Upper lobe of left lung (tissue), 6 donors: ENCODE measurements at places on chromosomes 1 and 21. TPM values are rescaled to one million over a fixed set of nuclear protein-coding genes. Genes with fewer than 3 reads are reported as not detected.

DNA sequence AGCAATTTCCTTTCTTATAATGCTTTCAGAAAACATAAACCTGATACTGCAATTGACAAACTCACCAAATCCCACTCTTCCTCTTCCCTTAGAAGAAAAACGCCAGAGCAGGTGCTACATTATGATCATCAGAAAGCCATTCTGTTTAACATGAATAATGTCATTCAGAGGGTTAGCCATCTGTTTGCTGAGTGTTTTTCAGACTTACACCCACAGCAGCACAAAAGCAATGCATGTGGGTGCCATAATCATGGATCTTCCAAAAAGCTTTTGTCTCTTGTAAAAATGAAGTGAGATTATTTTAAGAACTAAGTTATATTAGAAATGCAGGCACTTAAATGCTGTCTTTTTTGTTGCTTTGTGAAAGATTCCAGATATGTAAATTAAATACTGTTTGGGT lies 204.6 kb upstream of the TMPRSS15 start:
- H3K27ac ChIP-seq: no peak overlapping the region
- H3K27me3 ChIP-seq: no peaks in the 10 kb centered on the region
- no peaks in the 10 kb centered on the region for H3K4me1 ChIP-seq
- no peak overlapping the region for H3K4me3 ChIP-seq
- no peaks in the 10 kb centered on the region for H3K36me3 ChIP-seq

GRCh38 chr1:219566951-219567947 lies 45.7 kb downstream of the ZC3H11B start:
- no peaks in the 10 kb centered on the region for H3K27me3 ChIP-seq
- no peak for DNase-seq
- no peaks in the 10 kb centered on the region for H3K36me3 ChIP-seq
- no peaks in the 10 kb centered on the region for H3K4me1 ChIP-seq
- H3K27ac ChIP-seq: no peak overlapping the region

DNA sequence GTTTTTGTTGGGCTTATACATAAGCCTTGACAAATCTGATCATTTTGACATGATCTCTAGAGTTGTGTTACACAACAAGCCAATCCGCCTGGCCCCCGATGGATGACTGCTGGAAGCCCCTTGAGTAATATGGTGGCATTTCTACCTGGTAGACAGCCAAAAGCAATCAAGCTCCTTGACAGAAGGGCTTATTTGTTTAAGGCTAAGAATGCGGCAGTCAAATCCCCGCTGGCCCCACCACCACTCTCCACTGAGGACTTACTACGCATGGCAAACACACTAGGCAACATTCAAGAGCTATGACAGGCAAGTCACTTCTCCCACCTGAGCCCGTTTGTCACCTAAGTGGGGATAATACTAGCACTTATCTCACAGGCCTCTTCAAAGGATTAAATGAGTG lies 33.4 kb upstream of the C1orf198 start:
- H3K36me3 ChIP-seq: no peaks in the 10 kb centered on the region
- no peaks in the 10 kb centered on the region for H3K27me3 ChIP-seq

DNA sequence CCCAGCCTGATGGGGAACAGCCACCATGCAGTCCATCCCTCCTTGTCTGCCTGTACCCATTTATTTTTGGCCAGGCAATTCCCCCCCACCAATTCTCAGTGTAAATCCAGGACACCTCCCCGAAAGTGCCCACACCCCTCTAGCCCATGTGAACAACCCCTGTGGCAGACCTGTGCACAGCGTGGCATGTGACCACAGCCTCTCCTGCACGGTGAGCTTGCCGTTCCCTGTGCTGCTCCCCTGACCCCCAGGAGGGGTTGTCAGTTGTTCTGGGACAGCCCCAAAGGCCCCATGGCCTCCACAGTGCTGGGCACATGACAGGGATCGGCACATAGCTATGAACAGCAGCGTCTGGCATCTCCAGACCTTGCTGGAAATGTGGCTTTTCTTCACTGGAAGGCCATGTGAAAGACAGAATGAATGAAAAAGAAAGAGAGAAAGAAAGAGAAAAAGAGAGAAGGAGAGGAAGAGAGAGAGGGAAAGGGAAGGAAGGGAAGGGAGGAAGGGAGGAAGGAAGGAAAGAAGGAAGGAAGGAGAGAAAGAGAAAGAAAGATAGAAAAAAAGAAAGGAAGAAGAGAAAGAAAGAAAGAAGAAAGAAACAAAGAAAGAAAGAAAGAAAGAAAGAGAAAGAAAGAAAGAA lies 3.9 kb downstream of the CAPN9 start:
- H3K36me3 ChIP-seq: no peaks in the 10 kb centered on the region

DNA sequence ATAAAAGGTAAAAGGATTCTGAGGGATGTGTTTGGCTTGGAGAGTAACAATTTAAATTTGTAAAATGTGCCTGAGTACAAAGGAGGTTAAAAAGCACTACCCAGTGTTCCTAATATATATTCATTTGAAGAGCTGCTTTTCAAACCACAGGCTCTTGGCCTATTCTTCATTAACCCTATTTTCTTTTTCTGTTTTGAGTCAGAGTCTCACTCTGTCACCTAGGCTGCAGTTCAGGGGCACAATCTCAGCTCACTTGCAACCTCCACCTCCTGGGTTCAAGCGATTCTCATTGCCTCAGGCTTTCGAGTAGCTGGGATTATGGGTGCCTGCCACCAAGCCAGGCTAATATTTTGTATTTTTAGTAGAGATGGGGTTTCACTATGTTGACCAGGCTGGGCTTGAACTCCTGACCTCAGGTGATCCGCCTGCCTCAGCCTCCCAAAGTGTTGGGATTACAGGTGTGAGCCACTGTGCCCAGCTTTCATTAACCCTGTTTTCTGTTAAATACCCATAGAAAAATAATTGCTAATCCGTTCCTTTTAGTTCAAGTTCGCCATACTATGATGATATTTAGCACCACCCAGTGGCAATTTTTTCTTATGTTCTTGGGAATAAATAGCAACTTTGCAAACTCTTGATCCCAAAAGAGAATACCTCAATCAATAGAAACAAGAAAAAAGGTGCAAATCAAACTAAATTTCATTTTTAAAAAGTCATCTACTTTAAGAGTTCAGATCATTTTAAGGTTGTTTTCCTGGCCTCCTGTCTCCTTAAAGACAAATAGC lies 30.5 kb downstream of the ZBTB8OS start:
- no peak overlapping the region for H3K27ac ChIP-seq
- no peak overlapping the region for H3K4me3 ChIP-seq
- H3K36me3 ChIP-seq: peaks cover 7% of the 10 kb centered on the region
- no peaks in the 10 kb centered on the region for H3K27me3 ChIP-seq
- no peak for DNase-seq
- H3K4me1 ChIP-seq: no peaks in the 10 kb centered on the region

Gene OR10Z1
- total RNA-seq: not detected

Gene BMP8B
- 1.7 TPM for total RNA-seq

Gene HSD3B2
- not detected for total RNA-seq

DNA sequence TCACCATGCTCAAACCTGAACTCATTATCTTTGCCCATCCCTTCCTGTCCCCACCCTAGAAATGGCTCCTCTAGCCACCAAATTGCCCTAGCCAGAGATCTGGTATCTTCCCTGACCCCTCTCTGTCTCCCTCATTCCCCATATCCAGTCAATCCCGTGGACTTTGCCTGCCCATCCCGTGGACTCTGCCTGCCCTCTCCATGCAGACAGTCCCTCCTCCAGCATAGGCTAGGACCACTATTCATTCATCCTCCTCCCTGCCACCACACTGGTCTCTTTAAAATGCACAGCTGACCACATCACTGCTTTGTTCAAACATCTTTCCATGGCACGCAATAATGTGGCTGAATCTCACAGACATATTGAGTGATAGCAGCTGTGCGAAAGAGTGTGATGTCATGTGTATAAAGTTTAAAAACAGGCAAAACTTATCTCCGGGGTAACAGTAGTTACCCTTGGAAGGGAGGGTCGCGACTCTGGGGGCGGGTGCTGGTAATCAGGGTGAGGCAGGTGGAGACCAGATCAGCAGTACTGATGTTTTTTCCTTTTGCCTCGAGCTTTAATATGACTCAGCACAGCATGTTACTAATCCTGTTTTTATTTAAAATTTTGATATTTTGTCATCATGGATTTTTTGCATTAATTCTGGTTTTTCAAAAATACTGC lies 4.8 kb upstream of the SLC2A1 start:
- no peak overlapping the region for H3K4me3 ChIP-seq
- no peaks in the 10 kb centered on the region for H3K36me3 ChIP-seq
- no peaks in the 10 kb centered on the region for H3K27me3 ChIP-seq
- H3K27ac ChIP-seq: no peak overlapping the region

- H3K4me3 ChIP-seq: no peak overlapping the region
- H3K27me3 ChIP-seq: no peaks in the 10 kb centered on the region
- no peaks in the 10 kb centered on the region for H3K36me3 ChIP-seq
- no peak overlapping the region for H3K27ac ChIP-seq
Observed at GRCh38 chr1:85091671-85092280, 43.5 kb upstream of the MCOLN3 start.

DNA sequence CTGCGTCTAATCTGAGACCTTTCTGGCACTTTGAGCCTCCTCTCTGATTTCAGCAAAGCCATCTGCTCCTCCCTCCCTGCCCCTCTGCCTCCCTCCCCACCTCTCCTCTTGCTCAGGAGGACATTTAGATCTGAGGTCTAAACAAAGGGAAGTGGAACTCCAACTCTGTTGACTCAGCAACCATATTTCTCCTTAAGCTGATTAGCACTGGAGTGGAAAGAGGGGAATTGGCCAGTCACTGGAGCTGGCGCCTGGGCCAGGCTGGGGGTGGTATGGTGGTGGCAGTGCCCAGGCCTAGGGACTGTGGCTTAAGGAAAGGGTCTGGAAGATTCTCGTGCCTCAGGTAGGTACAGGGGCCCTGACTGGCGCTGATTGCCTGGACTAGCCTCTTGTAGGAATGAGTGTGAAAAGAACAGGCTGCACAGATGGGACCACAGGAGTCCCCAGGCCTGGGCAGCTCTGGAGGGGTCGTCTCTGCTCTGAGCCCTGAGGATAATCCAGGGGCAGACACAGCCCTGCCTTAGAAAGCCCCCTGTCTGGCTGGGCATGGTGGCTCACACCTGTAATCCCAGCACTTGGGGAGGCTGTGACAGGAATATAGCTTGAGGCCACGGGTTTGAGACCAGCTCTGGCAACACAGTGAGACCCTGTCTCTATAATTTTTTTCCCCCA lies 11.9 kb downstream of the SH2D2A start:
- H3K4me1 ChIP-seq: no peaks in the 10 kb centered on the region
- H3K4me3 ChIP-seq: no peak overlapping the region
- H3K36me3 ChIP-seq: peaks cover 25% of the 10 kb centered on the region
- DNase-seq: no peak
- no peaks in the 10 kb centered on the region for H3K27me3 ChIP-seq
- no peak overlapping the region for H3K27ac ChIP-seq

DNA sequence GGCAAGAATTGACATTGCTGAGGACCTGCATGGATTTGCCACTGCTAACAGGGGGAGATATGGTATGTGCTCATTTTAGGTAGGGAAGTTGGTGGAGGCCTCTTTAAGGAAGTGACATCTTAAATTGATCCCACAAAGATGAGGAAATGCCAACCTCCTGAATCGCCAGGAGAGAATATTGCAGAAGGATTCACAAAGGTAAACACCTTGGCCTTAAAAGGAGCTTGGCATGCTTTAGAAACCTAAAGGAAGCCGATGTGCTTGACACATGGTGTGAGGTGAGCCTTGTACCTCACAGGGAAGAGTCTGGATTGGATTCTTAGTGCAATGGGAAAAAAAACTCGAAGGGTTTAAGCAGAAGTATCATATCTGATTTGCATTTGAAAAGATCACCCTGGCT lies 470.5 kb upstream of the DAB1 start:
- no peaks in the 10 kb centered on the region for H3K4me1 ChIP-seq
- no peak overlapping the region for H3K27ac ChIP-seq
- no peaks in the 10 kb centered on the region for H3K27me3 ChIP-seq

DNA sequence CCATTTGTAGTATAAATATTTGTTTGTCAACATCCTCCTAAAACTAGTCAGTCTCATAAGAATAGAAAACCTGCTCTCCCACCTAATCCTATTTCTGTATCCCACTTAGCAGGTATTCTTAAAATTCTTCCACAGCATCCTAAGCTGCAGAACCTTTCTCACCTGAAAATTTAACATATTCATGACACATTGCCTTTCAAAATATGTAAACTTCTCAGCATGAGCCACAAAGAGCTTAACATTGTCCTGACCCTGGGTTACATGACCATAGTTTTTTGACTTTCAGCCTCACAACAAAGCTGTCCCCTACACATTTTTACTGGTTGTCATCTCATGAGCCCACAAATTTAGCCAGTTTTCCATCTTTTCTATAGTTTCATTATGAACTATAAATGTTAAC lies 712.1 kb downstream of the LTN1 start:
- no peak for DNase-seq
- H3K27ac ChIP-seq: no peak overlapping the region
- H3K4me3 ChIP-seq: no peak overlapping the region
- no peaks in the 10 kb centered on the region for H3K27me3 ChIP-seq
- H3K36me3 ChIP-seq: no peaks in the 10 kb centered on the region

- peaks cover 17% of the 10 kb centered on the region for H3K4me1 ChIP-seq
- no peak overlapping the region for H3K4me3 ChIP-seq
Observed at GRCh38 chr1:970973-971730, 4.9 kb downstream of the PLEKHN1 start.

Gene TCEANC2
- total RNA-seq: 11.5 TPM

GRCh38 chr1:201282931-201283829 lies at the start of gene PKP1:
Gene PKP1, plus strand, starts transcription at chr1:201283506. Its CDS starts 197 bp downstream, at chr1:201283703.
- H3K27ac ChIP-seq: no peak within 1 kb of the TSS
- peaks cover 17% of the 10 kb centered on the region for H3K4me1 ChIP-seq
- H3K4me3 ChIP-seq: no peak within 1 kb of the TSS

DNA sequence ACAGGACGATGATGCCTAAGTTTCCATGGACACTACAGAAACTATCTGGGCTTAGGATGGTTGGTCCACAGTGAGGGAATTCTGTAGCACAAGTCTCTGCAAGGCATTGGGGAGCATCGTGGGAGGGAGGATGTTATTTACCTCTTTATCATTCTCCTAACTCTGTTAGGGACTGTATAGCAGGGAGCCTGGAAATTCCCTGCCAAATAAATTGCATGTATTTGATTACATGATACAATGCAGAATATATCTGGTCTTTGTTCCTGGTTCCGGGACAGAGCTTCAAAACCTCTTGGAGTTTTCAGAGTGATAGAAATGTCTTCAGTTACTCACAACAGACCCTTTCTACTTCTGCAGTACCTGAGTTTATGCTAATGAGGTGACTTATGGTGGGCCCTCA lies 385.9 kb downstream of the PCP4 start:
- H3K36me3 ChIP-seq: no peaks in the 10 kb centered on the region
- H3K27me3 ChIP-seq: no peaks in the 10 kb centered on the region
- H3K4me3 ChIP-seq: no peak overlapping the region
- H3K27ac ChIP-seq: no peak overlapping the region
- H3K4me1 ChIP-seq: no peaks in the 10 kb centered on the region

- no peak overlapping the region for H3K4me3 ChIP-seq
- DNase-seq: no peak
- no peak overlapping the region for H3K27ac ChIP-seq
- H3K27me3 ChIP-seq: no peaks in the 10 kb centered on the region
- no peaks in the 10 kb centered on the region for H3K4me1 ChIP-seq
Observed at GRCh38 chr1:7738044-7738443, 33.1 kb upstream of the VAMP3 start.

GRCh38 chr1:7274256-7274655 lies 489.0 kb downstream of the CAMTA1 start:
- no peak for DNase-seq
- H3K4me1 ChIP-seq: no peaks in the 10 kb centered on the region
- no peaks in the 10 kb centered on the region for H3K36me3 ChIP-seq
- no peaks in the 10 kb centered on the region for H3K27me3 ChIP-seq
- no peak overlapping the region for H3K4me3 ChIP-seq

Gene CACNA1S
- not detected for total RNA-seq

GRCh38 chr1:170618421-170618820 lies 45.5 kb upstream of the PRRX1 start:
- no peaks in the 10 kb centered on the region for H3K36me3 ChIP-seq
- H3K27ac ChIP-seq: no peak overlapping the region
- no peaks in the 10 kb centered on the region for H3K4me1 ChIP-seq

Gene RAB7B
- total RNA-seq: 2.6 TPM
